ENCODE measurements at places on chromosomes 4 and X.

GRCh38 chr4:21380861-21381260, 567.7 kb downstream of the KCNIP4 start:
- no peak for ATAC-seq

- peak; percentile 92 for ATAC-seq
Measured at GRCh38 chr4:56871371-56871866, 36.3 kb upstream of the REST start.

- no peak for ATAC-seq
Measured at GRCh38 chr4:2859514-2859913, 15.9 kb downstream of the ADD1 start.

GRCh38 chrX:118212817-118213183, 96.2 kb upstream of the KLHL13 start:
- peak; percentile 13 for ATAC-seq

DNA sequence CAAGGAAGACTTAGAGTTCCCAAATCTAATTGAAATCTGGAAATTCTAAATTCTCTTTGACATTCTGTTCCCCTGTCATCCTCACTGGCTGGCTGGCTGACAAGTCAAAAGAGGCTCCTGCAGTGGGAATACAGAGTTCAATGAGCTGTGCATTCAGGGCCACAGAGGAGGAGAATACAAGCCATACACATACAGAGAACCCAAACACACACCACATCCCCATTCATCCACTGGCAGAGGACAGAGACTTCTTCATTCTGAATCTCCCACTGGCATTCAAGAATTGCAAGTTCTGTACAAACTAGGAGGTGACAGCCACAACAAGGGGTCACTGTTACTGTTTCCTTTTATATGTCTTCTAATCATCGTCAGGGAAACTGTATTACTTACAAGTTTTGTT, 49.7 kb downstream of the SAT1 start:
- ATAC-seq: no peak

DNA sequence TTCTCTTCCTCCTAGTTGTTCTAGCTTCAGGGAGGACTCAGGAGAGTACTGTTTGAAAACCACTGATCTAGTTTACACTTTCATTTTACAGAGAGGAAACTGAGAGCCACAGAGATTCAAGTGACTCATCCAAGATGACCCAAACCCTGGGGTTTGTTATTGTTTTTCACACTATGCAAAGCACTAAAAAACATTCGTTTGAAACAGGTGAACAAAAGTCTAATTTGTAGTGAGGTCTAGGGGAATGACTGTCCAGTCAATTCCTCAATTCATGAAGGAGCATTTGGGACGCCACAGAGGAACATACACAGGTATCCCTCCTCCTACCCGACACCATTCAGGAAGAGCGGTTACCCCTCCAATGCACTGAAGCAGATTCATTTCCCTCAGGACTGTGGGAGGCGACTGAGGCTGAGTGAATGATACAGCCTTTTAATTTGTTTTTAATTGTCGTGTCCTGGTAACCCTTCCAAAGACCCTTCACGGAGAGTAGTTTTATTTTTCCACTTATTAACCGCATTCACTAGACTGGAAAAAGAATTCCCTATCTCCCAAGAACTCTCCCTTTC, 30.3 kb downstream of the TLR10 start:
- ATAC-seq: peak; percentile 31

GRCh38 chr4:151955721-151956380, 195.0 kb upstream of the GATB start:
- ATAC-seq: no peak

DNA sequence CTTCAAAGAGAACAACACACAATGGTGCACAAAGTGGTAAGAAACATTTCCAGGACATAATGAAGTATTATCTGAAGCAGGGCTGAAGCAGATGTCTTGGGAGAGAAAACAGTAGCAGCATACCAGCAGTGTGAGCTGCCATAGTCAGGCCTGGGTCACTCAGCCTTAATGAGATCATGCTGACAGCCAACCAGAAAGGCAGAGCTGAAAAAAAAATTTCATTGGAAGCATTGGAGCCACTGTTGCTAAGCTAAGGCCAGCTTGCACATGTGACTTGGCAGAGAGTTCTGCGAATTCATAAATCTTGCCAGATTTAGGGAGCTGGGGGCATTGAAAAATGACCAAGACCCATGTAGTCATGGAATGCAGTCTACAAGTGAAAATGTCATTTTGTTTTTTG, 444.0 kb upstream of the PITX2 start:
- ATAC-seq: peak; percentile 75

DNA sequence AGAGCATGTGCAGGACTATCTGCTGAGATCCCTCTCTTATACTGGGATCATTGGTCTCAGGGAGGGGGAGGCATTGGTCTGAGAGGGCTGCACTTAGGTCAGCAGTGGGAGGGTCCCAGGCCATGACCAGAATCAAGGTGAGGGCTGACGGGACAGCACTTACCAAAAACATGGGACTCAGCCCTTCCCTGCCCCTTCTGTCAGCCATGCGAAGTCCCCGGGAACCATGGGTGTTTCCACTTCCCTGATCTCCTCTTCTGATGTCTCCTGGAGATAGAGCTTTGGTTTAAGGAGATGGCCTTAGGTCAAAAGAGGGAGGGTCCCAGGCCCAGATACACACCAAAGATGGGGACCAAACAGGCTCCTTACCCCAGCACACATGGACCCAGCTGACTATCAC, 12.9 kb upstream of the HSFX1 start:
- no peak for ATAC-seq

DNA sequence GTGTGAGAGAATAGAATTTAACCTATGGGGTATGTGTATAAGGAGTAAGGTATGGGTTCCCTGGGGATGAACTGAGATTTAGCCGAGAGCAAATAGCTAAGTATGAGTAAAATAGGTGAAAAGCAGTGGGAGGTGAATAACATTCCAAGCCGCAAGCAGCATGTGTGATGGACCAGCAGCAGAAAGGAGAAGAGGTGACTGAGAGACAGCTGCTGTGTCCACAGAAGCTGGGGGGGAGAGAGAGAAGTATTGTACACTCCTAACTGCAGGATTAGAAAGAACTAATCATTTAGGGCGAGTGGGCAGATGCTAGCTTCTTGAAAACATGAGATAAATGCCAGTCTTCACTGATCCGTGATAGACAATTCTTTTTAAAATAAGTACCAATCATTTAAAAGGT, 296.0 kb downstream of the KLHL4 start:
- ATAC-seq: no peak

GRCh38 chr4:1321486-1321885, 25.5 kb upstream of the UVSSA start:
- no peak for ATAC-seq

DNA sequence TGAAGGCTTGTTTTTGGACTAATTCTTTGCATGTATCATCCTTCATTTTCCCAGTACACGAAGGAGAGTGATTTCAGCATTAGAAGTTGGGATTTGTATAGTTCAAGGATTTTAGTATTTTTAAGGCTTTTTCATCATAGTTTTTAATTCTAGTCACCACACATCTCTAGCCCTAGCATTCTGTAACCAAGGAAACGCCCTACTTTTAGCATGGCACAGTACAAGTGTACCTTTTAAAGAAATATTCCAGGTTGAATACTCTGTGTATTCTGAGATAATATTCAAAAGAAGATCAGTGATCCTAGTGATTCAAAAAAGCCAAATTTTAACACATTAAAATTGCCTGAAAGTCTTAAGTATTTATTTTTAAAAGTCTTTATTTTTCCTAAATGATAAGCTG, 150.5 kb downstream of the RAP1GDS1 start:
- ATAC-seq: no peak

GRCh38 chrX:30943984-30944383, 54.9 kb upstream of the TAB3 start:
- no peak for ATAC-seq

DNA sequence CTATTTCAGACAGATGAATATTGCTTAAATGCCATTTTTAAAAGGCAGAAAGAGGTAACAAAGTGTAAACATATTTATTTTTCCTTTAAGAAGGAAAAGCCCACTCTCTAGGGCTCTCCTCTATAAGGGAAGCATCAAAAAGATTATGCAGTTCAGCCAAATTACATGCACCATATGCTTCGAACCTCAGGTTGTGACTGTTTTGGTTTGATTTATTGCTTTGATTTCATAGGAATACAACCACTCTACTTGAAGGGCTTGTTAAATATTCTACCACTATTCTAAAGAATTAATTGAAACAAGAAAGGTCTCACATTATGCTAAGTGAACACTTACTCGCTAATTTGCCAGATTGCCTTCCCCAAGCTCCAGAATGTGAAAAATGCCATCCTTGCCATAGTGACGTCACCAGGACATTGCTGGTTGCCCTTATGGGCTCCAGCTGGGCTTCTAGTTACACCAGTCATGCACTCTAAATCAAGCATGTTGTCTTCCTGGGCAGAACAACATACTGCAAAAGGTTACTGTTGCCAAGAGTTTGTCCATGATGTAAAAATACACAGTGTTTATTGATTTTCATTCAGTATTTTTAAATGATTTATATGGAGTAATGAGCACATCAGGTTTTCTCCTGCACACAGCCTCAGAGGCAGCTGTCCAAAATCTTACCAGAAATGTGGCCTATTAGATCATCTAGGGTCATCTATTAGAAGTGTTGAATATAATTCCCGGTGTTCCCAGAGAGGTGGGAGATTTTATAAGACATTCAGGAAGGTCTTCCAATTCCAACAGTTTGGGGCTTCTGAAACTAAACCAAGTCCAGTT, 164.4 kb upstream of the RAPGEF2 start:
- ATAC-seq: no peak

GRCh38 chr4:184934184-184934583, 84.1 kb upstream of the HELT start:
- no peak for ATAC-seq

- ATAC-seq: no peak
Measured at GRCh38 chr4:151866592-151866918, 105.7 kb upstream of the GATB start.

DNA sequence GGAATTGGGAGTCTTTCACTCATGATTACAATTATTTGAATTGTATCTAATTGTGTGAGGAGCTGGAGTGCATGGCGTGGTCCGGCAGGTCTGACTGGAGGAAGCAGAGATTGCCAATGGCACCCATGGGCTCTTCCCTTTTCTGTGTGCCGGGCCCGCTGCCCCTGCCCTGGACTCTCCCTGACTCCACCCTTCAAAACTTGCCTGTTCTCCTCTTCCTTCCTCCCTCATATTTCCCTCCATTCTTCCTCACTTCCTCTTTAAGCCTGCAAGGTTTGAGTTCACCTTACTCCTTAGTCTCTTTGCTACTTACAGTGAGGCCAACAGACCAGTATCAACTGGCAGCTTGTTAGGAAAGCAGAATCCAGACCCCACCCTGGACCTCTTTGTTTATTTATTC, 6.5 kb upstream of the STBD1 start:
- no peak for ATAC-seq

- 0 out of 3 replicates have a peak, but pooled peaks have one; percentile 44 for ATAC-seq
Measured at GRCh38 chr4:185874516-185875230, 62.7 kb upstream of the SORBS2 start.

GRCh38 chr4:173498771-173499170, 31.3 kb downstream of the HAND2 start:
- ATAC-seq: 0 out of 3 replicates have a peak, but pooled peaks have one; percentile 35

DNA sequence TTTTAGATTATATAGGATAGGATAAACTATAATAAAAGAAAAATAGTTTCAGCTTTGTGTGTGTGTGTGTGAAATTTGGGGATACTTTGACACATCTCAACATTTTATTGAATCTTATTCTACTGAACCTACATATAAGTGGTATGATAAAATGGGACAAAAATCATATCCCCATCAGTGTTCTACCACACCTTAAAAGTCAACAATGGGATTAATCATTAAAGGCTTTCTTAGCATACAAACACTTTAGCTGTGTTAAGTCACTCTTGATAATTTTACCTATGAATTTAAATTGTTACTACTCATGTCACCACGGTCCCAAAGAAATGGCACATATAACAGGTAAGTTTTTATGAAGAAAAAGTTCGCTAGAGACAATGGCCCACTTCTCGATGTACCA, 37.7 kb upstream of the LRBA start:
- no peak for ATAC-seq

GRCh38 chr4:84224522-84224921, 274.6 kb downstream of the NKX6-1 start:
- no peak for ATAC-seq

DNA sequence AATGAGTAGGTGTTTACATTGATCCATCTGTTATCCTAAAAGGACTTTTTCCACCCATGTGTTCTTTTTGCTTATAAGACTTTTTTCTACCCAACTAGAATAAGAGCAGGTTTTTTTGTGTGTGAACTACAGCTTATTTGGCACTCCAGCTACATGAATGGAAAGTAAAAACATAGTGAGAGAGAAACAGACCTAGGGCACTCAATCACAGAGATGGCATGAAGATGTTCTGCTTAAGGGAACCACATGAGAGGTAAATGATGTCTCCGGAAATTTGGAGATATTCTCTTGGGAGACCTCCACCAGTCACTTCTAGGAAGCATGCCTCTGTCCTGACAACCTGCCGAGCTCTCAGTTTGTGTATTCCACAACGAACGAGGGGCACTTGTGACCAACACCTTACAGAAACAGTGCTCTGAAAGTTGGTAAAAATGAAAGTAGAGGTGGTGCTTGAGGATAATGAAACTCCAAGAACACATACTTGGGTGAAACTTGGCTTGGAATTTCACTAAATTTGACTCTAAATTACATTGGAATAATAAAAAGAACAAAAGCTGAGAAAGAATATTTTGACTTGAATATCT, 788.4 kb upstream of the GALNTL6 start:
- ATAC-seq: no peak
